Effector memory CD4-positive, alpha-beta T cell (primary cell): ENCODE measurements at places on chromosomes 4 and X.

- no peak for DNase-seq
These were observed 7.6 kb upstream of the NUDT9 start for GRCh38 chr4:87414816-87415215.

GRCh38 chr4:6888506-6889071 lies 21.0 kb upstream of the TBC1D14 start:
- DNase-seq: no peak

DNA sequence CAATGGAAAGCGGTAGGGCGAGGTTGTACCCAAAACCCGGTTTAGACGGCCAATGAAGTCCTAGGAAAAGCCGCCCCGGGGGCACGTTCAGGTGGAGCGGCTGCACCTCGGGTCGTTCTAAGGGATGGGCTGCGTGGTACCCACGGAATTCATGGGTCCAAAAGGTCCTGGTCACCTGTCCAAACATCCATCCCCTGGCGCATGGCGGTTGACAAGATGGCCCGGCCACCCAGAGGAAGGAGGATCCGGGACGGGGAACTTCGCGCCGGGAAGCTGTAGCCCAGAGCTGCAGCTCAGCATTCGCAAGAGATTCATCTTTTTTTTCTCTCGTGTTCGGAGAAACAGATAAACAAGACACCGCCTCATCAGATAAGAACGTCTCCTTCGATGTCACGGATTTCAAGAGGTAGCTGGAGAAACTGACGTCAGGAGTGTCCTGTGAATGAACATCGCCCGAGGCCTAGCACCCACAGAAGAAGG lies 10.9 kb downstream of the PITX2 start:
- DNase-seq: no peak

DNA sequence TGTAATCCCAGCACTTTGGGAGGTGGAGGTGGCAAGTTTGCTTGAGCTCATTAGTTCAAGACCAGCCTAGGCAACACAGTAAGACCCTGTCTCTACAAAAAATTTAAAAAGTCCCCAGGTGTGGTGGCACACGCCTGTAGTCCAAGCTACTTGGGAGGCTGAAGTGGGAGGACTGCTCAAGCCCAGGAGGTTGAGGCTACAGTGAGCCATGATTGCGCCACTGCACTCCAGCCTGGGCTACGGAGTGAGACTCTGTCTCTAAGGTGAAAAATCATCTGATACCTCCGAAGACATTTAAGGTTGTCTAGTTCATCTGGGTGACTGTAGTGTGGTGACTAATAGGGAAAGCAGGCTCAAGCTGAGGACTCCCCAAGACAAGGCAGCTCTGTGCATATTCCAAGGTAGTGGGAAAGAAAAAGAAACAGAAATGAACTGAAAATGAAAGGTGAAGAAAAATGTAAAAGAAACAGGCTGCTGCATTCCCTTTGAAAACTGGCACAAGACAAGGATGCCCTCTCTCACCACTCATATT lies 23.3 kb downstream of the FRYL start:
- no peak for DNase-seq

DNA sequence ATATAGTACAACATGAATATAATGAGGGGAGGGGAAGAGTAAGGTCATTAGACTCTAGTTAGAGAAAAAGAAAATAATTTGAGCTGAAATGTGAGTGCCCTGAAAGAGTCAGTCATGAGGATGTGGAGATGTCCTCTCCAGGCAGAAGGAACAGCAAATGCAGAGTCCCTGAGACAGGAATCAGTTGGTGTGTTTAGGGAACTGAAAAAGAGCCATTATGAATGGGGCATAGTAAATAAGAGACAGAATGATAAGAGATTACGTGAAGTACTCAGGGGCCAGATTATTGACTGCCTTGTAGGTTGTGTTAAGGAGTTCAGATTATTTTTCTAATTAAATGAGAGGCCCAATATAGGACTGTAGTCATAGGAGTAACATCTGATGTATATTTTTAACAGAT lies 147.0 kb downstream of the PDLIM5 start:
- no peak for DNase-seq

DNA sequence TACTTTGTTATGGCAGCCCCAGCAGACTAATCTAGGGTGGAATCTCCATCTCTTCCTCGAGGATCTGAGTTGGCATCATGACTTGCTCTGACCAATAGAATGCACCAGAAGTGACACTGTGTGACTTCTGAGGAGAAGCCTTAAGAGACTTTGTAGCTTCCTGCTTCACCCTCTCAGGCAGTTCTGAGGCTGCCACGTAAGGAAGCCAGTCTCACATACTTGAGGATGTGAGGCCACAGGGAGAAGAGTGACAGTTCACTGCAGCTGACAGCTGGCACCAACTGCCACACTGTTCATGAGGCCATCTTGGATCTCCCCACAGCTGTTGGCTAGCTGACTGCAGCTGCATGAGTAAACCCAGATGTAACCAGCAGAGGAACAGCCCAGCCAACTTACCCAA lies 29.3 kb upstream of the BCOR start:
- DNase-seq: no peak

GRCh38 chr4:100962698-100963097 lies 384.6 kb downstream of the PPP3CA start:
- DNase-seq: no peak

- DNase-seq: no peak
These were observed at the start of gene PLS3 for GRCh38 chrX:115560978-115561604. Gene PLS3 (plus strand): TSS chrX:115561174. CDS start chrX:115610251, 49,077 bp downstream.

DNA sequence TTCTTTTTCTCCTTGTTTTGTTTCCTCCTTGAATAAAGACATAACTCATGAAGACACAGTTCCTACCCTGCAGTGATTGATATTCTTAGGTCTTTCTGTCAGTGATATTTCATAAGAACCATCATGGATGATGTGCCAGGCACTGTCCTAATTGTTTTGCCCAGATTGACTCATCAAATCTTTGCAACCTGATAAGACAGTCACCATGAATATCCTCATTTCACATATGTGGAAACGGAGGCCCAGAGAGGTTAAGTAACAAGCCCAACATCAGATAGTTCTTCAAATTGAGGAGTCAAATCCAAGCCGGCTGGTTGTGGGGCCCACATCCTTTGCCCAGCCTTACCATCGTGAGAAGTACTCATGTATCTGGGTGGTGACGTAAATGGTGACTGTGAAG lies 69.9 kb downstream of the SEL1L3 start:
- no peak for DNase-seq

GRCh38 chr4:108762559-108763225 lies at the start of gene ETNPPL:
Gene ETNPPL (minus strand): TSS chr4:108763053. CDS start chr4:108762898, 155 bp downstream.
- DNase-seq: no peak
